ENCODE measurements at places on chromosomes 13 and 19.
A peak's percentile ranks its signal among the peaks of the same experiment; 100 is the strongest.

DNA sequence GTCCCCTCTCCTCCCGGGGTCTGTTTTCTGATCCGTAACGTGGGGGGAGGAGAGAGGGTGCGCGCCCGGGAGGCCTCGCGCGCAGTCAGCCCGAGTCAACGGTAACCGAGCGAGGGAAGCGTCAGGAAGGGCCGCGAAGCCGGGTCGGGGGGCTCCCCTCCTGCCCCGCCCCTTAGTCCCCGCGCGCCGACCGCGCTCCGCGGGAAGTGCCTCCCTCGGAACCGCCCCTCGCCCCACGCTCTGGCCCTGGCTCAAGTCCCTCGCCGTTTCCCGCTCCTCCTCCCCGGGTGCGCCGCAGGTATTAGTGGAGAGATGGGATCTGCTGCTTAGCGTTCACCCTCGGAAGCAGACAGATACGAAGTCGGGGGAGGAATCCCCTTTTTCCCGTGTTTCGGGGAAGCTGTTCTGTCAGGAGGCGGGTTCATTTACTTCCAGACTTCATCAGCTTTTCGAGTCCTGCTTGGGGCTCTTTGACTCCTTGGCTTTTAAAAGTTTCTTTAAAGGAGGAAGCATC is 770 bp downstream of the HNRNPM start:
- no peak for DNase-seq

DNA sequence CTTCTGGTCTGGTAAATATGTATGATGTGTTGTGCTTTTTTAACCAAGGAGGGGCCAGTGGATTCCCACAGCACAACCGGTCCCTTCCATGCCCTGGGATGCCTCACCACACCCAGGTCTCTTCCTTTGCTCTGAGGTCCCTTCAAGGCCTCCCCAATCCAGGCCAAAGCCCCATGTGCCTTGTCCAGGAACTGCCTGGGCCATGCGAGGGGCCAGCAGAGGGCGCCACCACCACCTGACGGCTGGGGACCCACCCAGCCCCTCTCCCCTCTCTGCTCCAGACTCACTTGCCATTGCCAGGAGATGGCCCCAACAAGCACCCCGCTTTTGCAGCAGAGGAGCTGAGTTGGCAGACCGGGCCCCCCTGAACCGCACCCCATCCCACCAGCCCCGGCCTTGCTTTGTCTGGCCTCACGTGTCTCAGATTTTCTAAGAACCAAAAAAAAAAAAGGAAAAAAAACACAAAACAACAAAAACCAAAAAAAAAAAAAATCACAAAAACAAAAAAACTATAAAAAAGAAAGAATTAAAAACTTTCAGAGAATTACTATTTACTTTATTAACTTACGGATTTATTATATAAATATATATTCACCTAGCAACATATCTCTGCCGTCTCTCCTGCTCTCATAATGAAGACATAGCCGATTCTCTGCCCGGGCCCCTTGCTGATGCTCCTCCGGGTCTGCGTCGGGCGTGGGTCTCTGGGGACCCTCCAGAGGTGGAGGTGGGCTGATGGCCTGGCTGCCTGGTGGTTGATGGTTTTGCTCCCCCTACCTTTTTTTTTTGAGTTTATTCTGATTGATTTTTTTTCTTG is 14.4 kb downstream of the CAPN12 start:
- DNase-seq, result peak; percentile 81

DNA sequence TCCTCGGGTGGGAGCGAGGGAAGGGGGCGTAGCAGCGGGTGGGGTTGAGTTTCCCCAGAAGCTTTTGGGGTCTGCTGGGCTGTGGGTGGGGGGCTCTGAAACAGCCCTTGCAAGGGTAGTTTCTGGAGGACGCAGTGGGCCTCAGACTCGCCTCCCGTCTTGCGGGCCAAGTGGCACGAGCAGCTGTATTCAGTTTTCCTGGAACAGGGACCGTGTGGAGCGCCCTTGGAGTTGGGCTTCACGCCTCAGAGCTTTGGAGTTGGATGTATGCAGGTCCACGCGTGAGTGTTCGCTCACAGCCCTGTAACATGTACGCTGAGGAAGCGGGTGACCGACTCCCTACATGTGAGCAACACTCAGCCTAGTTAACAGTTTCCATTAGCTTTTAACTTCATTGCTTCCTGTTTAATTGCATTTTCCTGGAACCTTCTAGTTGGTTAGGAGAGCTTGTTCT is 603 bp downstream of the TM9SF2 start:
- no peak for DNase-seq

DNA sequence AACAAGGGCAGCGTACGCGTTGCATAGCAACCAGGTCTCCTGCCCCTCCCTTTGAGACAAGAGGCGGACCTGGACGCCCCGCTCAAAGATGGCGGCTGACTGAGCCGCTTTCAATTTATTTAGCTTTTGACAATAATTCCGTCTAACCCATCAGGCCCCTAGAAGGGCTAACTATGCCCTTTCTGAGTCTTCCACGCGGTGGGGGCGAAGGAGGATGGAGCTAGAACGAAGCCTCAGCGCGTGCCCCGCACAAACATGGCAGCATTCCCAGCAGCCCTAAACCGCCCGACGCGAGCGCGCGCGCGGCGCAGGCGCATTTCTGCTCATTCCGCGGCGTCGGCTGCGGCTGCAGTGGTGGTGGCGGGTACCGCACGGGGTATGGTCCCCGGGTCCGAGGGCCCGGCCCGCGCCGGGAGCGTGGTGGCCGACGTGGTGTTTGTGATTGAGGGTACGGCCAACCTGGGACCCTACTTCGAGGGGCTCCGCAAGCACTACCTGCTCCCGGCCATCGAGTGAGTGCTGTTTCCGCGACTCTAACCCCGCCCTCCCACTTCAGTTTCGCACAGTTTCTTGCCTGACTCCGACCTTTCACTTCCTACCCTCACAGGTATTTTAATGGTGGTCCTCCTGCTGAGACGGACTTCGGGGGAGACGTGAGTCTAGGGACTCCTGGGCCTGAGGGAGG is at the start of gene MED25:
Gene MED25 (plus strand): TSS at position 326 of the 685 bp plus-strand sequence. CDS start 53 bp downstream, at position 379.
- peak; percentile 71 for DNase-seq

DNA sequence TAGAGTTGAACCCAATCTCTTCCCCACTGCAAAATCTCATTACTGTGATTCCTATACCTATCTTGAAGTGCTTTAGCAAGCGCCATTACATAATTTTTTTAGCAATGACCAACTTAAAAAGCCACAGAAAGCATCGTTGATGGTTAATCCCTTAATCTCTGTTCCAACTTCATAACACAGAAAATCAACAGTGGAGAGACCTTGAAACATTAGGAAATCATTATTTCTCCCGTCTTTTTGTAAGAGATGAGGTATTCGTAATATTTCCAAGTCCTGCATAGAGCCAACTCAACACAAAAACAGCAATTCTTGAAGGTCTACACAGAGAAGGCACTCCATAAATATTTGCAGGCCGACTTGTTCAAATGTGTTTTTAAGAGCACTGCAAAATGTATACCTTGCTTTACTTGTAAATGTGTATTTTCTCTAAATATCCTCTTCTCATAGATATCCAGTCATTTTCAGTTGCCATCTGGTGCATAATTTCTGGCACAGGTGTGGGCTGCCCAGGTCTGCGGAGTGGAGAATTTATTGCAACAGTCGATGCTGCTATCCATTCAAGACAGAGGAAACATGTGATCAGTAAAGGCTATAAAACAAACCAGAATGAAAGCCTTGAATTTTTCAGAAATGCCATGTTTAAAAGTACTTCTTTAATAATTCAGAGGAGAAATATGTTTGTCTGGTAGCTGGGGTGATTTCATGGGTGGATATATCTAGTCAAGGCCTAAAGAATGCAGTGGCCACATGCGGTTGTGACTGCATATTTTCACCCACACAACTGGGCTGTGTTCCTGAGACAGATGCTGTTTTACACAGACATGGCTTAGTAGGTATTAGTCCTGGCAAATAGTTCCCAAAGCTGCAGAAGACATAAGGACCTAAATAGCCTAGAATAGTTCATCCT is 234.3 kb upstream of the STARD13 start:
- no peak for DNase-seq

DNA sequence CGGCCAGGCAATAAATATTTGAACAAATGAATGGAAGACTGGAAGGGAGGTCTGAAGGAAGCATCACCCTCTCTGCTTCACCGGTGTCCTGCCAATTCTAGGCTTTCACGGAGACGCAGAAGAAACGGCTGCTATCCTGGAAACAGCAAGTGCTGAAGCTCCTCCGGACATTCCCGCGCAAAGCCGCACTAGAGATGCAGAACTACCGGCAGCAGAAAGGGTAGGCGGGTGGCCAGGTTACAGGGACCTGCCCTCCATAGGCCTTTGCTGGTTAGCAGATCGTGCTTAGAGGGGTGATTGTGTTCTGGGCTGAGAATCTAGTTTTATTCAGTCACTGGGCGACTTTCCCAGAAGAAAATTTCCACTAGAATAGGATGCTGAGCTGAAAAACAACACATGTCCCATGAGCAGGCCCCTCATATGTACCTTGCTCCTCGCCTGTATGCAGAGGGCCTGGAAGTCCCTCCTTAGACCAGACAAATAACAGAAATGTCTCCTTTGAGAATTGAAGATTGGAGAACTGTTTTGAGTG is 11.0 kb downstream of the PAF1 start:
- no peak for DNase-seq

- DNase-seq, result no peak
These were observed 235.6 kb upstream of the CSNK1A1L start for GRCh38 chr13:37340901-37341670.

DNA sequence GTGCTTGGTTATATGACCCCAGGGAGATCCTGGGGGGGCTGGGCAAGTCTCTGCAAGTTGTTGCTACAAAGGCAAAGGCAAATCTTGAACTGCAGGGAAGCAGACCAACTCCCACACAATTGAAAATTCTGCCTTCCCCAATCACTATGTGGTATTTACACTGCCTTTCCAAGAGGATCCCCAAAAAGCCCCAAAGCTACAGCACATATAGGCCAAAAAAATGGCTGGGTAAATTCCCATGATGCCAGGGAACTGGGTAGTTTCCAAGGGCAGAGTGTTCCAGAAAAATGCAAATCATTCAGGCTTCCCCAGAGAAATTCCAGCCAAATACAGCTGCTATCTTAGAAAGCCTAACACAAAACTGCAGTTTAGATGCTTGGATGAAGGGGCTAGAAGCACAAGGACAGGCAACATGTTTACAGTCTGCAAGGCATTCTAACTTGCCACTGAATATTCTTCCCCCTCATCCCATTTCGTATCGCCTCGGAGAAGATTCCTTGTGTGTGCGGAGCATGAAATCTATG is 6.2 kb downstream of the FOXO1 start:
- no peak for DNase-seq

DNA sequence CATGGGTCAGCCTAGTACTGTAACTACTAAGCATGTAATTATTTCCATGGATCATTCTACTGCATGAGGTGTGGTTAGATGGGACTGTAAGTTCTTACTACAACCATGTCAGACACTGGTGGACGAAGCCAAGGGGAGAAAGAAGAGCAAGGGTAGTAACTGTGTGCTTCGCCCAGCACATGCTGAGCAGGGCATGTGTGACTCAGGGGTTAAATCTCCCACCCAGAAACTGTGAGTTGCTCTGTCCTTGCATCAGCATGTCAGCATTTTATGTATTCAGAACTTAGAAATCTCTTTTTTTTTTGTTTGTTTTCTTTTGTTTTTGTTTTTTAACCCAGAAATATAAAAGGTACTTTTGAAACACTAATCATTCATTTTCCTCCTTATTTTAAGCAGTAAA is 436.6 kb upstream of the KLF12 start:
- DNase-seq, result no peak

GRCh38 chr13:98026457-98026857 is 73.0 kb downstream of the IPO5 start:
- DNase-seq, result no peak
